ENCODE measurements at places on chromosomes 3 and 15.
A peak's percentile ranks its signal among the peaks of the same experiment; 100 is the strongest.

GRCh38 chr3:46286947-46287565 is 44.8 kb downstream of the CCR3 start:
- no peak for DNase-seq

- no peak for DNase-seq
These were observed 14.0 kb downstream of the PLA1A start for GRCh38 chr3:119611664-119612063.

DNA sequence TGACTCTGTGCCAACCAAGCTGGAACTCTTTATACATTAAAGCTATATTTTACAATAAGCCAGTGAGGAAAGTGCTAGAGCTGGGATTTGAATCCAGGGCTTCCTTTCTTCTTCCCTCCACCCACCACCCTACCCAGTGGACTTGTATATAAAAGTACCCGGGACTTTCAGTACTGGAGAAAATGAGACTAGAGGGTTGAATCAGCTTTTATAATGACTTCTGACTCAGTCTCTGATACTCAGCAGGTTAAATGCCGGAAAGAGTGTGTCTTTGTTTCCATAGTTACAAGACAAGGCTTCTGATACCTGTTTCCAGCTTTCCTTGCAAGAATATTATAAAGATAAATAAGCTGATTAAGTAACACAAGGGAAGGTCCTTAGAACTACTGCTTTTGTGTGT is 80.9 kb downstream of the FRMD4B start:
- no peak for DNase-seq

DNA sequence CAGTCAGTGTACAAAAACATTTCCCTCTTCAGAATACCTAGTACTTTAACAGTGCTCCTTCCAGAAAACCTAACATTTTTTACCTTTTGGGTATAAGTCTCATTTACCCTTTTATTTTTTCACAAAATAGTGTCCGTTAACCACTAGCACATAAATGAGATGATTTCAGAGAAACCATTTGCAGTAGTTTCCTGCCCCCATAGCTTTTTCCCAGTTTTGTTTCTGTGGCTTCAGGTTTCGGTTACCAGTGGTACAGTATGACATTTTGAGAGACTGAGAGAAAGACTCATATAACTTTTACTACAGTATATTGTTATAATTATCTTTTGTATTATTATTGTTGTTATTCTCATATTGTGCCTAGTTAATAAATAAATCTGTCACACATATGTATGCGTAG is 6.2 kb upstream of the RBMS3 start:
- DNase-seq, result no peak

GRCh38 chr3:50365080-50365841 is 5.9 kb upstream of the TMEM115 start:
- DNase-seq, result no peak

- DNase-seq, result no peak
These were observed 10.9 kb downstream of the ATG3 start for GRCh38 chr3:112550859-112551258.

GRCh38 chr3:171775943-171776342 is 34.3 kb downstream of the PLD1 start:
- no peak for DNase-seq

DNA sequence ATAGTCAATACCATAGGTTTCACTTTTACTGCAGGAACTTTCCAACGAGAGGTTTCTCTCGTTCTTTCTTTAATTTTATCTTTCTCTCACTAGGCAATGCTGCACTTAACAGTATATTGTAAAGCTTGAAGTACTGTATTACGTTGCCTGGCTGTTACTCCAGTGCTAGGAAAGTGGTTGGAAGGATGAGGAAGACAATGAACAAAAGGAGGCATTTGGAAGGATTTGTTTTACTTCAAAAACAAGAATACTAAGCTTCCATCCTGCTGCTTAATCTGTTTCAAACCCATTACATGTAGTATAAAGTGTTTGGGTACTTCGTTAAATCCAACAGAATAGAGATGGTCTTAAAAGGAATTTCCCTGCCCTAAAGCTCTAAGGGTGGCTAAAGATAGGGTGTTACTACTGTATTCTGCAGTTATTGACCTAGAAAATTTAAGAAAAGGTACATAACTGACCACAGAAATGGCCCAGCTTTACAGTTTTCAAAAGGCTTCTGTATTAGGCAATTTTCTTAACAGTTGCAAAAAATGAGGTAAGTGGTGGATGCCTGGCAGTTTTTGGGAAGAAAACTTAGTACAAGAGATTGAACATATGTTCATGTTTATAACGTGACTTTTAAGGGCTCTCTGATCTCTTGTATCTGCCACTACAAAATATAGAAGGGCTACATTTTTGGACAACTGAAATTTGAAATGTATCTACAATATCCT is 785 bp upstream of the IFT57 start:
- peak; percentile 52 for DNase-seq

DNA sequence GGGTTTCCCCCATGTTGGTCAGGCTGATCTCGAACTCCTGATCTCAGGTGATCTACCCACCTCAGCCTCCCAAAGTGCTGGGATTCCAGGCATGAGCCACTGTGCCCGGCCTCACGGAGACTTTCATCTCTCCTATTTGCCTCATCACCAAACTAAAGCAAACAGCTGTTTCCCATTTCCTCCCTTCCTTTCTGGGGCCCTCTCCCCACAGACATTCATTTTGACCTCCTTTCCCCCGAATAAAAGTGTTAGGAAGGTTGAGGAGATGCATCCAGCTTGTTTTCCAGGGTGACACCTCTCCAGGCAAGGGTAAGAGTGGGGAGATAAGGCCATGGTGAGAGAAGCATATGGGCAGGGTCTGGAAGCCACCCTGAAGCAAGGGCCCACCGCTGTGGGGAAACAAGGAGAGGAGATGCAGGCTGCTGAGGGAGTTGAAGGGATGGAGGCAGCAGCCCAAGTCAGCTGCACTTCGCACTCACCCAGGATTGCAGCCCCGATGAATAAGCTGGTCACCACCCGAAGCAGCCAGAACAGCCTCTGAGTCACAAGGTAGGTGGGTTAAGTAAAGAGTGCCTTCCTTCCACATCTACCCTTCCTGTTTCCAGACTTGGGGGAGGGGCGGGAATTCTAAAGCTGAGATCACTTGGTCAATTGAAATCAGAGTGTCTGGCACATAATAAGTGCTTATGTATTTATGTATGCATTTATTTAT is 7.7 kb downstream of the DUOXA2 start:
- peak; percentile 13 for DNase-seq

- no peak for DNase-seq
These were observed 59.5 kb downstream of the FNDC3B start for GRCh38 chr3:172098698-172099494.

DNA sequence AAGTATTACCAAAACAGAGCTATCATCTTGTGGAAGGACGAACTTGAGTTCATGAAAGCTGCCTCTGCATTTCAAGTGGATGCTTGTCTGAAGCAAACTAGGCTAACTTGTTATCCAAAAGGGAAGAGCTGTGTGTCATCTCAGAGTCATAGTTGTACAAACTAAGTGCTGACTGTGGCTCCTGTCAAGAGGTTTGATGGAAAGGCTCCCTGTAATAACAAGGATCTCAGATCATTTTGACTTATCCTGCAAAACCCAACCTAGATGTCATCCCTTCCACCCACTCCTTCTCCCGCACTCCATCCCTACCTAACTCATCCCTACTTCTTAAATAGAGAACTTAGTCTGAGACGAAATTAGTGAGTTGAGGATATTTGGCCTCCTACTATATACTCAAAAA is 110.8 kb downstream of the NR2E3 start:
- DNase-seq, result no peak

GRCh38 chr3:167228135-167228534 is 152.0 kb downstream of the ZBBX start:
- peak; percentile 15 for DNase-seq

GRCh38 chr3:196942915-196943277 is 568 bp upstream of the NCBP2 start:
- DNase-seq, result no peak

All from NB4 (cell line).